ENCODE measurements at places on chromosomes 2 and 18.

- DNase-seq, result peak; percentile 78
Measured at GRCh38 chr2:26018184-26019055, 15.5 kb upstream of the RAB10 start.

- DNase-seq, result no peak
Measured at GRCh38 chr2:204145791-204146190, 209.2 kb downstream of the ICOS start.

DNA sequence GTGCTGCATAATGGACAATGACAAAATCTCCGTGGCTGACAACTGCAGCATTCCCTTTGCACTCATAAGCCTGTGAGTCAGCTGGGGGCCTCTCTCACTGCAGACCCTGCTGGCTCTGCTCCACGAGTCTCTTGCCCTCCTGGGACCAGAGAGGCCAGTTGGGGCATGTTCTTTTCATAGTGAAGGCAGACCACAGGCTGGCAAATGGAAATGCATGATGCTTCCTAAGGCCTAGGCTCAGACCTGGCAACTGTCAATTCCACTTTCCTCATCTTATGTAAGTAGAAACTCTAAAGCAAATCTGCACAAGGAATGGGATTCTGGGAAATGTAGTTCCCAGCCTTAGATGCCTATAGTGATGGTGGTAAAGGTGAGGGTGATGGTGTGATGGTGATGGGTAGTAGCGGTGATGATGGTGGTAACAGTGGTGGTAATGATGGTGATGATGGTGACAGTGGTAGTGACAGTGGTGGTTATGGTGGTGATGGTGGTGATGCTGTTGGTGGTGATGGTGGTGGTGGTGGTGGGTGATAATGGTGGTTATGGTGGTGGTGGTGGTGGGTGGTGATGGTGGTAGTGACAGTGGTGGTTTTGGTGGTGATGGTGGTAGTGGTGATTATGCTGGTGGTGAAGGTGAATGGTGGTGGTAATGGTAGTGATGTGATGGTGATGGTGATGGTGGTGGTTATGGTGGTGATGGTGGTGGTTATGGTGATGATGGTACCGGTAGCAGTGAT is 185.8 kb upstream of the ARL4C start:
- peak; percentile 14 for DNase-seq

GRCh38 chr2:127462461-127462860 is 44.2 kb downstream of the PROC start:
- no peak for DNase-seq

GRCh38 chr2:121363632-121364420 is 78.8 kb upstream of the TFCP2L1 start:
- peak; percentile 76 for DNase-seq

DNA sequence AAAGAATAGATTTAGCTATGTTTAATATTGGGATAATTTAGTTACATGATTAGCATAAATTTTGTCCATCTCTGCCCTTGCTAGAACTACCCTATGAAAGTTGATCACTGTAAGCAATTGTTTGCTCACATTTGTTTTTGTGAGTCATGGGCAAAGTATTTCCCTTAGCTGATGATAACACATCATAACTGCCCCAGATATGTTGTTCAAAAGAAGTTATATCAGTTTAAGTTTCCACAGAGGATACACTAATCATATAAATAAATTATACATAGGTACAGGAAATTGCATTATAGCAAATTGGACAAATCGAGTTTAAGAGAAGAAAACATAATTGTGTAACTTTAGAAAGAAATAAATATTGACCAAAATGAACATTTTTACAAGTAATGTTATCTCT is 223.2 kb upstream of the PIK3C3 start:
- no peak for DNase-seq

- no peak for DNase-seq
Measured at GRCh38 chr2:61368687-61369665, 101.9 kb downstream of the USP34 start.

GRCh38 chr18:29430416-29430815 is 1253.5 kb upstream of the CDH2 start:
- DNase-seq, result no peak

DNA sequence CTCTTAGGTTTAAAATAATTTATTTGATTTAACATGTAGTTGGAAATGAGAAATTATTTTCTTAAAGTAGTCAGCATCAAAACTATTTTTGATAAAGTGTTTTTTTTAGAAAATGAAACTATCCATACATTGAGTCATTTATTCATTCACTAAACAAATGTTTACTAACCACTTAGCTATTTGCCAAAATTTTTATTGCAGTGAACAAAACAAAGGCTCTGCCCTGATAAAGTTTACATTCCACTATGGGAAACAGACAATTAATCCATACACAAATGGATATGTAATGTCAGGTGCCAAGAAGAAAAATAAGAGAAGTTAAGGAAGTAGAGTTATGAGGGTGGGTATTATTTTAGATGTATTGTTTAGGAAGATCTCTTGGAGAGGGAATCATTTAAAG is 19.1 kb upstream of the CCDC178 start:
- DNase-seq, result no peak

- no peak for DNase-seq
Measured at GRCh38 chr18:9715978-9716774, 8.1 kb downstream of the RAB31 start.

DNA sequence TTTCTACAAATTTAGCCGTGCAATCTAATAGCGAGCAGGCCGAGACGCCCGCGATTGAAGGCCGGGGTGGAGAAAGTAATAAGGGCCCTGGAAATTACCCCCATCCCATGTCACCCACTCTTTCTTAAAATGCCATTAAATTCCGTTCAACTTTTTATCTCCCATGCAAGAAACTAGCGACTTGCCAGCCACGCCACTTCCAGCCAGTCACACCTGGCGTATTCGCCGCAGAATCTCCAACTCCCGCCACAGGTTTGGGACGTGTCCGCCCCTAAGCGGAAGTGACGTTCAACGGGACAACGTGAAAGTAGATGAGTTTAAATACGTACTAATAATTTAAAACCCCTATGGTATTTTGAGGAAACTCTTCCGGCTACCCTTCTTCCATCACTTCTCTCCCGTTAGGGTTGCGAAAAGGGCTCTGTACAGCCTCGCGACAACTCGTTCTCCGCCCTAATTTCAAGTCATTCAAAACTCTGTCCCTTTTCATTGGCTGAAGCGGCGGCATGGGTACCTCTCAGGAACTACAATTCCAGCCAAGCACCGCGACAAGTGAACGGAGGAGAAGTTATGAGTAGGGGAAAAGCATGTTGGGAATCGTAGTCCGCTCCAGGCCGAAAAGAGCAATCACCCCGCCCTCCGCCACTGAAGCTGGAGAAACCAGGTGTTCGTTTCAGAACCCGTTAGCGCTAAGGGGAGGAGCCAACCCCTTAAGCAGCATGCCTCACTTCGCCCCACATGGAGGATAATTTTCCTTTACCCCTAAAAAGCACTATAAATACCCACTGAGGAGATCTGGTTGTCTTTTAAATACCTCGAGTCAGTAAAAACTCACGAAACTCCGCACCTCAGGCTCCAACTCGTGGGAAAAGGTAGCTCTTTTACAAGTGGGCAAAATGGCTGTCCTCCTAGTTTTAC is at the start of gene ZRANB3:
Gene ZRANB3, minus strand, starts transcription at position 906 of the 918 bp plus-strand sequence.
- DNase-seq, result peak; percentile 97

DNA sequence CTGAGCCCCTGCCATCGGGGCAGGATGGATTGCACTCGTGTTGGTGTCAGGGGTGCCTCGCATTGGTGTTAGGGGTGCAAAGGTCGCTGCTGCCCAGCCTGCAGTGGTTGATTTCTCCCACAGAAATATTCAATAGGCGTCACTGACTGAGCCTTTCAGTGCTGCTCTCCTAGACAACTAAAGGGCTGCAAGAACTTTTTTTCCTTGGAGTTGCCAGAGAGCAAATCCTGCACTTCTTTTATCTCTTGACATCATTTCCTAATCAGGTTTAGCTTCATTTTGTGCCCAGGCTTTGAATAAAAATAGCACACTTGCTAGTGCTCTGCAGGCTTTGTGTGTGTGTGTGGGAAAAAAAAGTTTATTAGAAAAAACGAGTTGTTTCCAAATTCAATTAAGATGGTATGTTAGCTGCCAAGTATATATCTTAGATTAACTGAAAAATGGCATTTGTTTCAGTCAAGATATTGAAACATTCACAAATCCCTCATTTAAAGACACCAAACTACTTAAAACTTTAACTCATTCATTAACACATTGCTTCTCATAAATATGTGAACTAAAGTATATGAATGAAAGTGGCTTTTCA is 125.6 kb downstream of the SOCS6 start:
- DNase-seq, result no peak

DNA sequence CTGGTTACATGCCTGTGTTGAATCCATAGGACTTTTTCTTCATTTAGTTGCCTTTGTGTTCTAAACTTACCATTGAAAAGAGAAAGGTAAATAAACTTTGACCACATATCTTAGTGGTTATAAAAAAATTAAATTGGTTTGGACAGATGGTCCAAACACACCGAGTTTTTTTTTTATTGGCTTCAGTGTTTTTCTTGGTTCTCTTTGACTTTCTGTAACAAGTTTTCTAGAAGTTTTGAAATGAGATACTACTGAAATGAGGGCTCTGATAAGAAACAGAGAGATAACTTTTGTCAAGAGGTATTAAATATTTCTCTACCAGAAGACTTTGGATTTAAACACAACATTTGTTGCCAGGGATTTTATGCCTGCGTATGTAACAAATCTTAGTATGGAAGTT is 20.7 kb downstream of the SPTBN1 start:
- no peak for DNase-seq

DNA sequence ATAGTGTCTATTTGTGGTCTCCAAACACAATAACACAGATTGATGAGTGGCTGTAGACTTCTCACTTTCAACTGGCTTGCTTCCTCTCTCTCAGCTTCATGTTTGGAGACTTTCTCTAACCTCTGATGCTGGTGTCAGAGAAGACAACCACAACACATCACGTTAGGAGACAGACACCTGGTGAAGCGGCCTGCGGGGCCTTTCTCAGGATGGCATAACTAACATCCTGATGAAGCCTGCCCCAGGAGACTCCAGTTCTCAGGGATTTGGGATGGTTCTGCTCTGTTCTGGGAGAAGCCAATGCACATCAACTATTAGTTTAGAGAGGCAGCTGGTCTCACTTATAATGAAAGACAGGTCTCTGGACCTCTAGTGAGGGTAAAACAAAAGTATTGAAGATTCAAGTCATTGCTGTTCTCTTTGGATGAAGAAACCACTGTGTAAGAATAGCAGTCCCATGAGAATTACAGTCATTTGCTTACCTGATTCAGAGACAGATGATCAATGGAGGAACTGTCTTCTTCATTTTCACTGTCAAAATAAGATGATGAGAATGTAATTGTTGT is 2.0 kb downstream of the IL1A start:
- no peak for DNase-seq

GRCh38 chr2:233940376-233941276 is 23.5 kb downstream of the TRPM8 start:
- no peak for DNase-seq

- DNase-seq, result peak; percentile 9
Measured at GRCh38 chr2:218745160-218745558, 34.5 kb downstream of the TTLL4 start.

DNA sequence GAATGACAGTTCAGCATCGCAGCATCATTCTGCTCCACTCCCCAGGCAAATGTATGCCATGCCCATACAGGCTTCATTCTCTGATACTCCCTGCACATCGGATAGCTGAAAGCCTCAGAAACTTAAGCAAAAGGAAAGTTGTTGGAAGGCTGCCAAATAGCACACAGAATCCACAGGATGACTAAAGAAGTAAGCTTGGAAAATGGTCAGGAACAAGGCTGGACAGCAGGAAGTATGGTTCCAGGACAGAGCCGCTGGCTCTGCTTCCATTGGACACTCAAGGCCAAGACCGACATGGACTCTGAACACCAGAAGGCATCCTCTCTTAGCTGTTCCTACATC is 256.5 kb downstream of the CDH20 start:
- DNase-seq, result peak; percentile 49

GRCh38 chr2:29949042-29949441 is 27.7 kb upstream of the ALK start:
- no peak for DNase-seq

- no peak for DNase-seq
Measured at GRCh38 chr2:102217032-102217431, 30.2 kb downstream of the IL1RL2 start.

All from AG10803 (cell line).